Glutamatergic neuron (in vitro differentiated cells): ENCODE measurements at places on chromosomes 2 and 18. TPM values are rescaled to one million over a fixed set of nuclear protein-coding genes. Genes with fewer than 3 reads are reported as not detected.

NTSR2 gene
- total RNA-seq: not detected

GPR75 gene
- 5.6 TPM for total RNA-seq

SSB gene
- 79.0 TPM for total RNA-seq

OTOS gene
- total RNA-seq: not detected

FBLN7 gene
- total RNA-seq: 0.20 TPM

MAL gene
- total RNA-seq: 9.0 TPM

INHA gene
- total RNA-seq: not detected

HOXD12 gene
- total RNA-seq: not detected

PAIP2B gene
- 15.6 TPM for total RNA-seq

TRABD2A gene
- total RNA-seq: not detected
